ENCODE measurements at places on chromosomes 2 and 18.

DNA sequence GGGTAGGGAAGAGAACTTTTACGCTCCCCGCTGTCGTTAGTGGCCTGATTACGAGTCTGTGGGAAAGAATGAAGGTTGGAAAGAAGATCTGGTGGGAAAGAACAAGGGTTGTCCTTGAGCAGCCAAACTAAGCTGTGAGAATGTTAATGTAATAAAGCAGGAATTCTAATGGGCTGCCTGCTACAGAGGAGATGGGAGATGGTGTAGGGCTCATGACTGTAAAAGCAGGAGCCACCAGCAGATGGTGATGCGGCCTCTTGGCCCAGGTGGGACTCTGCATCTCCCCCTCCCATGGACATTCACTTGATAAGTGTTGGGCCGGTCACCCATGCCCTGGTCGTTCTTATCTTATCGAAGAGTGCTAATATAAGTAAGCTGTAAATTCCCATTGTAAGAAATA is 150.0 kb downstream of the NEDD4L start:
- no peak for DNase-seq

GRCh38 chr18:55269622-55270021 is 310.4 kb upstream of the CCDC68 start:
- no peak for DNase-seq

DNA sequence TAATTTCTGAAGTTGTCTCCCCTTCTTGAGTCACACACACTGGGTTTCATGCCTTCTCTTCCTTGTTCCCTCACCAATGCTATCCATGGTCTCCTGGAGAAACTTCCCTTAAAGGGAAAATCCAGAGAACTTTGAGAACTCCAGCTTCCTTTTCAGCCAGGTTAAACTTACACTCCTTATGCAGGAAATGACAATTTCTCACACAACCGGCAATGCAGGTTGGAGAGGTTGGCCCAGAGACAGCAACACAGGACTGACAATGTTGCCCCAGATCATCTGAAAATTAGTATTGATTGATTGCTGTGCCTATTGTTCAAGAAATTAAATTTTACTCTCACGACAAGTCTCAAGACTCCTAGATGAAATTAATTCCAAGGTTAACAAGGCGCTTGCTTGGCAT is 292.2 kb downstream of the NYAP2 start:
- DNase-seq = no peak

DNA sequence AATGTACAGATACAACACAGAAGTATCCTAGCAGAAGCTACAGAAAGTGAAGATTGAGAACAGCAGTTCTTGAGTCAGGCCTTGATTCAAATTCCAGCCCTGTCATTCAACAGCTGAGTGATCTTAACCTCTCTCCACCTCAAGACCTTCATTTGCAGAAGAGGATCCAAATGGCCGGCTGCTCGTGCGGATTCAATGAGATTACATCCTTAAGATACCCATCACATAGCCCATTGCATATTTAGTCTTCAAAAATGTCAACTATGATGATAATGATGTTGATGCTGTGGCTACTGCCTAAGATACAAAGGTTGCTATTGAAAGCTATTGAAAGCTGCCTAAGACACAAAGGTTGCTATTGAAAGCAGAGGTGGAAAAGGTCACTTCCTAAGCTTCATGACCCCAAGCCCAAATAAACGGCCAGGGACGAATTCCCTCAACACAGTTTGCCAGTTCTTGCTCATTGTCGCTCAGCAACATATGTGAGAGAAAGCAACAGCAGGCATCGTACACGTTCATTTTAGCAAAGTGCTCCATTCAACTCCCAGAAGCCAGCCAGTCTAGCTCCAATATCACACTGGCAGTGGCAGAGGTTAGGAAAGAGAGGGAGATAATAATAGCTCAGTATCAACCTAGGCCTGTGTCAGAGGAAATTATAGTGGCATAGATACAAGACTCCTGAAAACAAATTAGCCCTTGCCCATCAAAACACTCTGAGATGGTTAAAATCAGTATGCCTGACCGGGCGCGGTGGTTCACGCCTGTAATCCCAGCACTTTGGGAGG is 36.1 kb downstream of the MRPL35 start:
- no peak for DNase-seq

DNA sequence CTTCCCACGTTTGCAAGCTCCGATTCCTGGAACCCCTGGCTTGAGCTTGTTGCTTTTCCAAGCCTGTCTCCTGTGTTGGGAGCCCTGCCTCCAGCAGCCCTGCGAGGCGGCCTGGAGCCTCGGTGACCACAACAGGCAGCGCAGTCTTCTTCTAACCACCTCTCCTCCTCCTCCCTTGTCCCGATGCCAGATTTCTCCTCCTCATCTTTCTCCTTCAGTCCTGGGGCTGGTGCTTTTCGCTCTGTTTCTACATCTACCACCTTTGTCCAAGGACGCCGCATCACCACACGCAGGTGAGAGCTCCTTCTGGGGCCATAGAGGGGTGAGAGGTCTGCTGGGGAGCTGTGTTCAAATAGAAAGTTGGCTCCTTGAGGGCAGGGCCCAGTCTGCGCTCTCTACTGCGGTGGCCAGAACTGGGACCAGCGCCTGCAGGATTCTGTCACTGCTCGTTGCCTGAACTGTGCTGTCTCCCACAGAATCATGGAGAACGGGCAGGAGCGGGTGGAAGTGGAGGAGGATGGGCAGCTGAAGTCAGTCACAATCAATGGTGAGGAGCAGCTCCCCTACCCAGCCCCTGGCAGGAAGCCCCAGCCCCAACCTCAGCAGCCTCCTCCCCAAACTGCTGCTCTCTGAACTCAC is 3.9 kb downstream of the DNAJB2 start:
- no peak for DNase-seq

DNA sequence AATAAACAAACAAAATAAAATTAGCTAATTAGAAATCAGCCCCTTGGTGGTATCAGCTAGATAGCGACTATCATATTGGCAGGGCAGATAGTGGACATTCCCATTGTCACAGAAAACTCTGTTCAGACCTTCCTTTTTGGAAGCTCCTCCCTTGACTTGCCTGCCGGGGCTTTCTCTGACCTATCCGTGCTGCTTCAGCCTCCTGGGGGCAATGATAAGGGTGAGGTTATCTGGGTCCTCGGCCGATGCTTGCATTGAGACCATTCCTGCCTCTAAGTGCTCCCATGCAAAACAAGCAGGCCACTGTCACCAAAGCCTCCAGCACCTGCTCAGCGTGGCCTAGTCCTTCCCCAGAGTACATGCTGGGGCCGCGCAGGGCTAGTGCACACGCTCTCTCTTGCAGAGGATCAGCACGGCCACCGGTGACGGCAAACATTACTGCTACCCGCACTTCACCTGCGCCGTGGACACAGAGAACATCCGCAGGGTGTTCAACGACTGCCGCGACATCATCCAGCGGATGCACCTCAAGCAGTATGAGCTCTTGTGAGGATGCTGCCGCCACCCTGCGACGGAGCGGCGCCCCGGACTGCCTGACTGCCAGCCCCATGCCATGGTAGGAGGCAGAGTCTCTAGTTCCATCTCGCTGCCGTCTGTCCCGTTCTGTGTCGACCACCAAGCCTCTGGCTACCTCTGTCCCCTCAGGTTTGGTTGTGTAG is 27.4 kb downstream of the MPPE1 start:
- DNase-seq = no peak

GRCh38 chr2:97966545-97967215 is 29.1 kb downstream of the TMEM131 start:
- no peak for DNase-seq

DNA sequence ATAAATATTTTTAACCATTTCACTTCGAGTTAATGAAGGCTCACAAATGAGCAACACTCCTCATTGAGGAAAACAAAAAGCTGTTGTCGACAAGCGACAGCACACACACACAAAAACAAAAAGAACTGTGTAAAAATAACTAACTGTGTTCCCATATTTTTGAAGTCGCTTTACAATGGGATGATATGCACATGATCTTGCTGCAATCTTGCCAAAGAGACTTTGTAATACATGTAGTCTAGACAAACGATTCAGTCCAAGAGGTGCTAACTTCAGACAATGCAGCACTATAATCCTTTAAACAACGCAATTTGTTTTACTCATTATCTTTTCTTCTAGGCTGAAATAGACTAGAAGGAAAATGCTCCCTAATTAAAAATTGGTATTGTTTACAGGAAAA is 7.2 kb upstream of the USP34 start:
- DNase-seq = no peak

DNA sequence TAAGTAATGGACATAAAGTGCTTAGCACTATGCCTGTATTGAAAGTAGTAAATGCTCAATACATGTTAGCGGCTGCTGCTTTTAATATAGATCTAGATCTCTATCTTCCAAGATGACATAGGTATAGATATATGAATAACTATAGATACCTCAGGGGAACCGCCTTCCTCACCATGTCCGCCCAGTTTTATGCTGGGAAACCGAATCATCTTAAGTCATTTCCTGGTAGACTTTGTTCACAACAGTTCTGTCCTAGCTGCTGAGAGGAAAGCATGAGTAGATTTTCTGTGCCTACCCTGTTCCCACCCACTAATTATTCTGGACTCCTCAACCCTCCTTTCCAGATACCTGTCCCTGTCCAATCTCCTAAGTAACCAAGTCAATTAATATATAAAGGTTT is 21.6 kb upstream of the ITM2C start:
- DNase-seq = no peak

DNA sequence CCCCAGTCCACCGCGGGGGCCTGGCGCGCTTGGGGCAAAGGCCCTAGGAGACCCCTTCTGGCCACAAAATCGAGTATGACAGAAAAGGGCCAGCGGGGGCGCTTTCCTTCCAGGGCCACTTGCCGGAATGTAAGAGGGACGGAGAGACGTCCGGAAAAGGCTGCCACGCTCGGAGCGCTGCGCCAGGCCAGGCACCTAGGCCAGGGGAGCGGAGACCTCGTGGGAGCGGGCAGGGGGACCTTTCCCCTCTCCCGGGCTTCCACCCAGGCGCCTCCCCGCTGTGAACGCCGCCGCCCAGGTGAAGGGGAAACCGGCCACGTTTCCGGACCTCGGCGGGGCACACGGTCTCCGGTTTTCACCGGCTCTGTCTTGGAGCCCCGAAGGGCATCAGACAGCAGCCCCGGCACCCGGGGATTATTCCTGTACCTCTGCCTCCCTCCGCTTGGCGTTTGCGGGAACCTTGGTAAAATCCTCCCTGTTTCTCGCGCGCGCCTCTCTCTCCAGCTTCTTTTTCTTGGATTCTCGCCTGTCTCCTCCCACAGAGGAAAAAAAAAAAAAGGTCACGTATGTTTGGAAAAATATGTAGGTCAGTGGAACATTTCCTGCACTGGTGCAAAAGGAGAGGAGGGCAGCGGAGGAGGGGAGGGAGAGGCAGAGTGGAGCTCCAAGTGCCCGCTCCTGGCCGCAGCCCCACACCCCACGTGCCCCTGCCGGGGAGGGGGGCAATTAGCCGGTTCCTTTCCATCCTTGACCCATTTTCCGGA is 1.2 kb upstream of the NPAS2 start:
- DNase-seq = no peak

DNA sequence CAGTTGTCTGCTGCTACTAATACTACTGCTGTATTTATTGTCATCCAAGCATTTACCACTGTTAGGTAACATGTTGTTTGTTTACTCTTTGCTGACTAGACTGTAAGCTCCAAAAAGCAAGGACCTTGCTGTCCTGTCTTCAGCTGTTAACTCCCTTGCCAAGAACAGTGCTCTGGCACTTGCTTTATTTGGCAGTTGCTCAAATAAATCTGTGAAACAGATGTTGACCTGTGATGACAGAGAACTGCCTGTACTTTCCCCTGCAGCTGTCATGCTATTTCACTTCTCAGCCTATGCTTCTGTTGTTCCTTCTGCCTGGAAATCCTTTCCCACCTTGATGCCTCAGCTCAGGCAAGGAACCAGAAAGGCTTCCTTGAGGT is 181.2 kb downstream of the ATAD2B start:
- DNase-seq = no peak

DNA sequence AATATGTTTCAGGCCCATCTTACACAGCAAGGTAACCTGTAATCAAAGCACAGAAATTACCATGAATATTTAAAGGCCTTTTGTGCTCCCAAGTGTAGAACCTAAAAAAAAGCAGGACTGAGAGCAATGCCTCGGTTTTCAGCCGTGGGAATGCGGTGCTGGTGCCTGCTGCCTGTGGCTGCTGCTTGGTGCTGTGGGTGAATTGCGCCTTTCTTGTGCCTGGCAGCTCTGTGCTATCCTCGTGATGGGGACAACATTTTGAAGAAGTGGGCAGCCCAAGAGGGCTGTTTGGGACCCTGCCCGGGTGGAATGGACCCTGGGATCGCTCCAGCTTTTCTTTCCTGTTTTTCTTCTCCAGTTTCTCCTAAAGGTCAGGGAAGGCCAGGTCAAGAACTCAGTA is 91.2 kb downstream of the ASAP2 start:
- DNase-seq = no peak

GRCh38 chr18:26686532-26686931 is 138.2 kb upstream of the KCTD1 start:
- no peak for DNase-seq

- no peak for DNase-seq
These were observed 104.6 kb downstream of the PTPN4 start for GRCh38 chr2:119864318-119864717.

DNA sequence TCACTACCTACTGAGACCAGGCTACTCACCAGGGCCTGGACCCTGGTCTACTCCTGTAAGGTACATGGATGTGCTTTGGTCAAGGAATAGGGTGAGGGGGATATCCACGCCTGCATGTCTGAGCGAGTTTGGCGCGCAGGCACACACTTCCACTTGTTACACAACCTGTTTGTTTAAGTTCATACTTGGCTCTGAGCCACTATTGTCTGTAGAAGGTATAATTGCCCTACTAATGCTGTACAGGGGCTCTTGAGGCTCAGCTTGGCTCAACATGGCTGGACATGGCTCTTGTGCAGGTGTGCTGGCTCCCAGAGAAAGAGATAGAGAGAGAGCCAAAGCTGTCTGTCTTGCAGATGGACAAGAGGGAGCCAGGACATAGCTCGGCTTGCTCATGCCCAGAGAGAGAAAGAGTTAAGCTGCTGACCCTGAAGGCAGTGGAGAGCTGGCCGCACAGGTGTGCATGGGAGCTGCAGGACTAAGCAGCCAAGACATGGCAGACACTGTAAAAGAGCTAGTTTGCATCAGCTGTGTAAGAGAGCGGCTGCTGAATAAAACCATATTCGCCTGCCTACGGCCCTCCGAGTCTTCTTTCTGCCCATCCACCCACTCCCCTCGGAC is 35.2 kb downstream of the NPPC start:
- no peak for DNase-seq

- no peak for DNase-seq
These were observed 130.3 kb downstream of the NEDD4L start for GRCh38 chr18:58174285-58174684.

DNA sequence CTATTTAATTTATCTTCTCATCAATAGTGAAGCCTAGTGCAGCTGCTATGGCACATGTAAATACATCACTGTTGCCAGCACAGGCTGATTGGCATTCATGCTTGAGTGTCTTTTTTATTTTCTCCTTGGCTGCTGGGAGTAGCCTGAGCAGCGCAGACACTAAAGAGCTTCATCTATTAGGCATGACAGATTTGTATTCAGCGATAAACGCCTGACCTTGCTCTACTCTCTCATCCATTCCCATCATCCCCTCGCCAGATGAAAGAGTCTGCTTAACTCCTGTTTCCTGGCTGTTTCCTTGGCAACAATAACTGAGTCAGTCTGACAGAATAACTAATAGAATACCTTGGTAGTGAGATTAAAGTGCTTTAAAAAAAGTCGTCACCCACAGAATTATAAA is 753.6 kb downstream of the DCC start:
- no peak for DNase-seq

All from stimulated activated CD8-positive, alpha-beta memory T cell treated with anti-CD3 and anti-CD28 coated beads, Interleukin-2, amount 100 ng/mL, for 1 hour (primary cell).